Stimulated activated CD8-positive, alpha-beta memory T cell treated with anti-CD3 and anti-CD28 coated beads, Interleukin-15, amount 100 ng/mL, for 24 hours (primary cell): ENCODE measurements at places on chromosomes 2 and 18.

DNA sequence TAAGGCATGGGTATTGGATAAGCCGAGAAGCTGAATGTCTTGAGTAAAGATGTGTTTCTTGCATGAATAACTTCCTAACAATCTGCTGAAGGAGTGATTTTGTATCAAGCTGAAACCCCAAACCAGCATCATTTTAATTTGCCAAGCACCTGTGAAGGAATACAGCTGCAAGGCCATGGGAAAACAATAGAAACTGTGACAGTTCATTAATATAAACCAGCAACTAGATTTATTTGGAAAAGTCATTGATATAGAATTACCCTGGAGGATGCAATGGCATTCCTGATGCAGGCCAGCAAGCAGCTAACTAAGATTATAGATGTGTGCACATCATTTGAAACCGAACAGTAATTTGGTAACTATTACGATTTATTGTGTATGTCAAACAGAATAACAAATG lies 155.7 kb upstream of the TCF4 start:
- DNase-seq: no peak

DNA sequence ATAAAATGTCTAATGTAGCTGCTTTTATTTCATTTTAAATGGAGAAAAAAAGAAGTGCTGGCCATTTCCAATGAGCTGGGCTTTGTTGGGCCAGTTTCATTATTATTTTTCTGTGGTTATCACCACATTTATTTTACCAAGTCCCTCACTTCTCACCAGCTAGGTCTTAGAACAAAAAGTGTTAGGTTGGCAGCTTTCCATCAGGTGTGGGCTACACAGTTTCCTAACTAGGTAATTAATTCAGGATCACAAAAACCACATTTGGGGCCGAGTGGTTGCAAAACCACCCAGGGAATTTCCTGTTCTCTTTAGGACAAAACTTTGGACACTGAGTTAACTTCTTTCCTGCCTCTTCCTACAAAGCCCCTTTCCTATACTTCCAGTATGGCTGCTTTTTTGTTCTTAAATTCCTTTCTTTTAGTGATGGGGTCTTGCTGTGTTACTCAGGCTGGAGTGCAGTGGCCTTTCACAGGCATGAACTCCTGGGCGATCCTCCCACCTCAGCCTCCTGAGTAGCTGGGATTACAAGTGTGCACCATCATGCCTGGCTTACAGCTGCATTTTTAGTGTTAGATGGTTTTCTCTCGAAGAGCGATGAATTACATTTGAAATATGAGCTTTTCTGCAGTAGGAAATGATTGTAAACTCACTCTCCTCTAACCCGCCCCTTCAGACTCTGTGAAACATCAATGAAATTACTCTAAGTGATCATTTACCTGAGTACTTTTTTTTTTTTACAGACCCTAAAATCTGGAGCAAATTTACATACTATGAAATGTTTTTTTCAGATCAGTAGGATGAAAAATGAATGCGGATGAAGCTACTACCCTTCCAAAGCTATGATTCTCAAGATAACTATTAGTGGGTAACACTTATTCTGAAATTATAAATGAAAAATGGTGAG lies 2.6 kb upstream of the ZFP36L2 start:
- DNase-seq: no peak

DNA sequence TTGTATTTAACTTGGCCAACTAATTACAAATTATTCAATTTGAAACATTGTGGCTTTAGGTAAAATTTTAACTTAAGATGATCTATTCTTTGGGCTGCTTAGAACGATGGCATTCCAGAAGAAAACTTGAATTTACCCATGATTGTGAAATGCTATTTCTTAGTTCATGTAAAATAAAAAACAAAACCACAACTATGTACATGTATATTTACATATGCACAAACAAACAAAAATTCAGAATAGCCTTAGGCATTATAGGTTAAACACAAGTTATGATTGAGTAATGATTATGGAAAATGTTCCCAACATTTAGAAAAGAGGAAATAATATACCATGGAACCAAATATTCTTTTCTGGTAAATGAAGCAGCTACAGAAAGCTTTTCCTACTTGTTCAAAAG lies 3.5 kb upstream of the SMCHD1 start:
- no peak for DNase-seq

DNA sequence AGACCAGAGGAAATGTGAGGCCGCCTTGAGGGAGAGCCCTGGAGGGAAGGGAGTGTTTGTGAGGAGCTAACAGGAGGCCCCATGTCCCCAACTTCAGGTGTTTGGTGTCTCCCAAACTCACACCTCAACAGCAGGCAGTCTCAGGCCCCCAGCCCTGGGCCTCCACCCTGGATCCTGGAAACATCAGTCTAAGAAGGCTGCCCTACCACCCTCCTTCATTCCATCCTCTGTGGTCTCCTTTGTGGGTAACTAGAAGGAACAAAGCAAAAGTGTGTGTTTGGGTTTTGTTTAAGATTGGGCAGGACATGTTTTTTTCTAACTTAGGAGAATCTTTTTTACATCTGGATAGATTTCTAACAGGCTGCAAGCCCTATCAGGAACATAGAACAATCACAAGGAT lies 404.3 kb downstream of the BCL11A start:
- DNase-seq: no peak

GRCh38 chr2:18380321-18380720 lies 180.1 kb downstream of the RDH14 start:
- no peak for DNase-seq

- DNase-seq: no peak
Observed at GRCh38 chr2:162888652-162889051, 50.1 kb upstream of the KCNH7 start.

- no peak for DNase-seq
Observed at GRCh38 chr18:9643549-9643948, 29.2 kb upstream of the PPP4R1 start.

- DNase-seq: no peak
Observed at GRCh38 chr2:70531419-70532086, 22.1 kb downstream of the TGFA start.

GRCh38 chr18:36628435-36629137 lies 200.2 kb downstream of the TPGS2 start:
- no peak for DNase-seq

GRCh38 chr2:240529344-240529999 lies 28.3 kb downstream of the ANKMY1 start:
- DNase-seq: no peak

- no peak for DNase-seq
Observed at GRCh38 chr18:58046093-58046793, 2.2 kb downstream of the NEDD4L start.

- no peak for DNase-seq
Observed at GRCh38 chr2:98730707-98731040, 258 bp downstream of the MGAT4A start.

- DNase-seq: no peak
Observed at GRCh38 chr18:9796011-9796410, 87.9 kb downstream of the RAB31 start.

GRCh38 chr2:196079052-196079451 lies 10.4 kb upstream of the DNAH7 start:
- no peak for DNase-seq

DNA sequence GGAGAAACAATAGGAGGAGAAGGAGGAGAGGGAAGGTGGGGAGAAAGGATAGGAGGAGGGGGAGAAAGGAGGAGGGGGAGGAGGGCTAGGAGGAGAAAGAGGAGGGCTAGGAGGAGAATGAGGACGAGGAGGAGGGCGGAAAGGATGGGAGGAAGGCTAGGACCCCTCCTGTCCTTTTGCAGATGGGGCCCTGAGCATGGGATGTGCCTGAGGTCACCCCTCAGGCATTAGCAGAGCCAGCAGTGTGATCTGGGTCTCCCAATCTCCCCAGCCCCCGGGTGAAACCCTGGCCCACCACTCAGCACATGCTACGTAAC lies 601 bp upstream of the ANO7 start:
- DNase-seq: no peak

DNA sequence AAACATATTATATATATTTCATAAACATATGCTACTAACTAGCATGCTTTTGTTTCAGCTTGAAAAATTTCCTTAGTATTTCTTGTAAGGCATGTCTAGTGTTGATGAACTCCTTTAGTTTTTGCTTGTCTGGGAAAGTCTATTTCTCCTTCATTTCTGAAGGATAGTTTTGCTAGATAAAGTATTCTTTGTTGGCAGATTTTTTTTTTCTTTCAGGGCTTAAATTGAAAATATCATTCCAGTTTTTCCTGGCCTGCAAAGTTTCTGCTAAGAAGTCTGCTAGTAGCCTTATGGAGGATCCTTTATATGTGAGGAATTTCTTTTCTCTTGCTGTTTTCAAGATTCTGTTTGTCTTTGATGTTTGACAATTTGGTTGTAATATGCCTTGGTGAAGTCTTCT lies 183.5 kb downstream of the SLC4A3 start:
- no peak for DNase-seq

DNA sequence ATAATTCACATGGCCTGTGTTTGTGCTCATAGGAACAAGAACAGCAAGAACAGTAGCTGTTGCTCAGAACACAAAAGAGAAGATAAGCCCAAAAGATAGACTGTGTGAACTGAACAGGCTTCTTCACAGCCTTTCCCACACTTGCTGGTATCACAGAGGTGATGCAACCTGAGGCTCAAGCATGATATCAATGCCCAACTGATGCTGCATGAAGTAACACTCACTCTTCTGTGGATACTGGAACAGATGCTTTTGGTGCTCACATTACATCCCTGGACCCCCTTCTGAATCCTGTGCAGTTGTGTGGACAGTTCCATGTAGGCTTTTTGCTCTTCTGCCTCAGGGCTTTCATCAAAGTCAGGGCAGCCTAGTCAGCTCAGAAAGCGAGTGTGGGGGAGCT lies 88.4 kb upstream of the RND3 start:
- DNase-seq: no peak

DNA sequence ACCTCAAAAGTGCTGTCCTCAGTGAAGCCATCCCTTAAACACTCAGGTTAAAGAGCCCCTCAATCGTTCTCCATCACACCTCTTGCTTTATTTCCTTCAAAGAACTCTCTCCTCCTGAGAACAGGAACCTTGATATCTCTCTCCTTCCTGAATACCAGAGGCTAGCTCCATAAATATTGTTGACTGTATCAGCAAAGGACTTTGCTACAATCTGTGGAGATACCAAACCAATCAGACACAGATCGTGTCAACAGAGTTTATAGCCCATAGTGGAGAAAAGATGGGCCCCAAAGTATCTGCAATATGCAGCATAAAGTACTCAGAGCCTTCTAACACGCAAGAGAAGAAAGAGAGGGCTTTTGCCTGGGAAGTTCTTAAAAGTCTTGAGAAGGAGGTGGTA lies 36.4 kb downstream of the PLEKHM3 start:
- DNase-seq: no peak

DNA sequence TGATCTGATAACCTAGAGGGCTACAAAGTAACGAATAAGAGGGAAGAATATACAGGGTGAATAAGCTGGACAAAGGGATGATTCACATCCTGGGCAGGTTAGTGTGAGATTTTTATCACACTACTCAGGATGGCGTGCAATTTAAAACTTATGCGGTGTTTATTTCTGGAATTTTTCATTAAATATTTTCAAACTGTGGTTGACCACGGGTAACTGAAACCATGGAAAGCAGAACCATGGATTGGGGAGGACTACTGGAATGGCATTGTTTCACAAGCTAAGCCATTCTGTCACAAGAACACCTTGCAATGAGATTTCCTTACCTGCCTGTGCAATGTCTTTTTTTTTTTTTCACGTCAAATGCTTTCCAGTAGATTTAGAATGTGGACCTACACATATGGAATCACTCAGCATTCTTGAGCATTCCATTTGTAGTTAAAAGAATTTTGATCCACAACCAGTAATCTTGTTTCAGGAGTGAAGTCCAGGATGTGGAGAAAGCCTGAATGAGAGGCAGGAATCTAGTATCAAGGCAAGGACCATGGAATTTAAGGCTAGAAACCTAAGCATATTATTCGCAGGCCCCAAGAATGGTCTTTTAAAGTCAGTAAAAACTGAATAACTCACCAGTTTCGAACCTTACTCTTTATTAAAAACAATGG lies 8.0 kb upstream of the CDK15 start:
- DNase-seq: no peak

DNA sequence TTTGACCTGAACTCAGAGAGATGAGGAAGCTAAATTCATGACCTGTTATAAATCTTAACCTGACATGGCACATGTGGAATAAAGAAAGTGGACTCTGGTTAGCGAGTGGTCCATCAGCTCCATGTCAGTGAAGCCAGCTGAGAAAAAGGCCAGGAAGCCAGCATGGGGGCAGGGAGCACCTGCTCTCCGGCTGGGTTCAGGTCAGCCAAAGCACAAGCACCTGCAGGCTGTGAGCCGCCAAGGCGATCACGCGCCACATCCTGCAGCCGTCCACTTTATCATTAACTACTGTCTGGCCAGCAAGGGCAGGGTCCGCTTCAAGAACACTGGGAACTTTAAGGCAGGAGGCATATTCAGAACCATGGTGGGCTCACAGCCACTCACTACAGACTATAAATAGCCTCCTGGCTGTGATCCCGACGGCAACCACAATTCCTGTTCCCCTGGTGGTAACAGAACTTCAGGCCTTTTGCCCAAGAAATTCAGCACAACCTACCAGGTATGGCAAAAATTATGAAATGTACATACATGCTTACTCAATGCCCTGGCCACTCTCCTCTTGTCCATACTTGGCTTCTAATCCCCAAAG lies 35.5 kb downstream of the ACVR1 start:
- DNase-seq: no peak

- no peak for DNase-seq
Observed at GRCh38 chr2:80303006-80303908, 1.3 kb downstream of the LRRTM1 start.

DNA sequence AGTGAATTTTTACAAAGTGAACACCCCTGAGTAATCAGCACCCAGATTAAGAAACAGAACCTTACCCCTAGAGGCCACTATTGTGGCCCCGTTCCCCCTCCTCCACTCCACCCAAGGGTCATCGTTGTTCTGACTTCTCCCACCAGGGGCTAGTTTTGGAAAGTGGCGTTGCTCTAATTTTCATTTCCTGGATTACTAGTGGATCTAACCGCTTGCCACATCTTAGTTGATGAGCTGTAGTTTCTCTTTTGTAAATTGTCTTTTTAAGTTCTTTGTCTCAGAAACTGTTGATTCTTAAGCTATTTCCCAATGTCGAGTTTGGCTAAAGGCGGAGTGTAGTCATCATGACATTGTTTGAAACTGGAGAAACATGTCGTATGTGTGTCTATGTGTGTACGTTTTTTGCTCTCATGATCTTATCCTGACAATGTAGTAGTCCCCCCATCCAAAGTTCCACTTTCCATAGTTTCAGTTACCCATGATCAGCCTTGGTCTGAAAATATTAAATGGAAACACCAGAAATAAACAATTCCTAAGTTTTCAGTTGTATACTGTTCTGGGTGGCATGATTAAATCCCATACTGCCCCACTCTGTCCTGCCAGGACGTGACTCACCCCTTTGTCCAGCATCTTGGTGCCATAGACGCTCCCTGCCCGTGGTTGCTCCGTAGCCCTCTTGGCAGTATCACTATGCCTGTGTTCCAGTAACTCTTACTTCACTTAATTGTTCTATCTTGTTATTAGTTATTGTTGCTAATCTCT lies 71.0 kb upstream of the SP3 start:
- no peak for DNase-seq

GRCh38 chr2:201930831-201931230 lies 102.8 kb upstream of the FZD7 start:
- no peak for DNase-seq
